SW480 (cell line): ENCODE measurements at places on chromosomes 2 and 18.

GRCh38 chr2:62217970-62218369 is 22.1 kb downstream of the B3GNT2 start:
- no peak for DNase-seq

GRCh38 chr2:99609851-99610381 is 120.1 kb upstream of the REV1 start:
- no peak for DNase-seq

- no peak for DNase-seq
Observed at GRCh38 chr2:3778851-3779495, 75.6 kb downstream of the DCDC2C start.

- DNase-seq = no peak
Observed at GRCh38 chr2:240925568-240926515, 19.7 kb downstream of the CROCC2 start.

GRCh38 chr2:149125031-149125725 is 86.7 kb downstream of the LYPD6B start:
- DNase-seq = no peak

GRCh38 chr2:4192119-4192518 is 488.7 kb downstream of the DCDC2C start:
- no peak for DNase-seq

DNA sequence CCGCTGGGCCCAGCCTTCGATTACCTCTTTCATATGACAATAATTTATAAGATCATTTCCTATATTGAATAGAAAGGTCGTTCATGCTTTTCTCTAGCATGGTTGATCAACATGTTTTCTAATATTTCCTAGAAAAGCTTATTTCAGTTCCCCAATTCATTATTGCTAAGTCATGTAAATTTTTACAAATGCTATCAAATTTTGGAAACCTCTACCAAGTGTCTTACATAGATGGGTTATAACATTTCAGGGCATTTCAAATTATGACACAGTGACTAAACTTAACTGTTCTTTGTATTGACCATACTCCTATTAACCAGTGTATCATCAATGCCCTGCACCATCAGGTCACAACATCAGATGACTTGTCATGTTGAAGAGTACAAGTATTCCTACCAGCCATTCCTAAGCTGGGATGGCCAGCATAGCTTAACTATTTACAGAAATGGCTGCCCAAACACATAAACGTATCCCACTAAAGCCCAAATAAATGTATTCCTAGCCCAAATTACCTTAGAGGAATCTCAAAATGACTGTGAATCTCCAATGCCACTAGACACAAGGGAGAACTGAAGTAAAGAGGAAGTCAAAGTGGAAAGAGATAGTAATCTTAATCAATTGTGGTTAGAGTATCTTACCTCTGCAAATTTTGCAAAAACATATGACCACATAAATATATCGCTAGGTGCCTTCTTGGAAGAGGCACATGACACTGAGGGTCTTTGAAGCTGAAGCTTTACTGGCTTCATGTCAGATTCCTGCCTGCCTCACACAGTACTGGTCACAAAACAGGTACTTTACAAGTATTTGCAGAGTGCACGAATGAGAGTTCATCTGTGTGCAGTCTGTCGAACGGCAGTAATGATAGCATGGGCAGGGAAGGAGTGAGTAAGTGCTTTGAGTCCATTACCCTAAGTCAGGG is 87.3 kb upstream of the TLK1 start:
- DNase-seq = no peak

DNA sequence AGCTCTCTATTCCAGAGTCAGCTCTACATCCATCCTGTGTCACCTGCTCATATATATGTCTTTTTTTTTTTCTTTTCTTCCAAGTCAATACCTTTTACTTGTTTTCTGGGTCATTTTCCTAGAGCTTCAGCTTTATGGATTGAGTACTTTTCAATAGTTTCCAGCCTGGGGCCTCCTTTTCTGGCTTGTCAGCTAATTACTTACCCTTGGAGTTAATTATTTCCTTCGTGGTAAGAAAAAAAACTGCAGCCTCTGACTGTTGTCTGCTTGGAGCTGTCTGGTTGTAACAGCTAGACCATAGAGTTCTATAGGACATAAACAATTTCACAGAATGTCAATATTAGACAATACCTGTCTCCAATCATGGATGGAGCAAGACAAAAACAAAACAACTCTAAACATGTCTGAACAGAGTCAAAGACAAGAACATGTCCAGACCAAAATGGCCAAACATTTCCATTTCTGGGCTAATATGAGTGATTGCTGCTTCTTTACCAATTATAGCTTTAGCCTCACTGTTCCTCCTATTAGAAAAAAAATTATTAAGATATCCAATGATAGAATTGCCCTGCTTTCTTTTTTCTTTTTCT is 643.1 kb downstream of the SLC4A3 start:
- no peak for DNase-seq

- no peak for DNase-seq
Observed at GRCh38 chr2:118047380-118047826, 33.5 kb upstream of the CCDC93 start.

GRCh38 chr2:170969872-170970496 is 40.9 kb downstream of the GORASP2 start:
- DNase-seq = no peak

- no peak for DNase-seq
Observed at GRCh38 chr2:85770786-85771409, 17.1 kb downstream of the ATOH8 start.

GRCh38 chr2:220533485-220533884 is 906.1 kb downstream of the SLC4A3 start:
- DNase-seq = peak; percentile 44

DNA sequence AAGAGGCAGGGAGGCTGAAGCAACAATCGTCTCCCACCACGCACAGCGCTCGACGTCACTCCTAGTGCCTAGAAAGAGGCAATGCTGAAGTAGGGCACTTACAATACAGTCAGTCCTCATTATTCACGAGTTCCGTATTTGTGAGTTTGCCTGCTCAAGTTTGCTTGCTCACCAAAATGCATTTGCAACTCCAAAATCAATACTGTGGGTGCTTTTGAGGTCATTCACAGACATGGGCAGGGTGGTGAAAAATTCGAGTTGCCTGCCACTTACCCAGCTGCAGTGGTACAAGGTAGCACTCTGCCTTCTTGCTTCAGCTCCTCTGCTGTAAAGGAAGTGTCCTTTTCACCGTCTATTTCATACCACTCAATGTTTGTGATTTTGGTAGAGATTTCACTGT is 113.7 kb upstream of the NCK2 start:
- DNase-seq = no peak

DNA sequence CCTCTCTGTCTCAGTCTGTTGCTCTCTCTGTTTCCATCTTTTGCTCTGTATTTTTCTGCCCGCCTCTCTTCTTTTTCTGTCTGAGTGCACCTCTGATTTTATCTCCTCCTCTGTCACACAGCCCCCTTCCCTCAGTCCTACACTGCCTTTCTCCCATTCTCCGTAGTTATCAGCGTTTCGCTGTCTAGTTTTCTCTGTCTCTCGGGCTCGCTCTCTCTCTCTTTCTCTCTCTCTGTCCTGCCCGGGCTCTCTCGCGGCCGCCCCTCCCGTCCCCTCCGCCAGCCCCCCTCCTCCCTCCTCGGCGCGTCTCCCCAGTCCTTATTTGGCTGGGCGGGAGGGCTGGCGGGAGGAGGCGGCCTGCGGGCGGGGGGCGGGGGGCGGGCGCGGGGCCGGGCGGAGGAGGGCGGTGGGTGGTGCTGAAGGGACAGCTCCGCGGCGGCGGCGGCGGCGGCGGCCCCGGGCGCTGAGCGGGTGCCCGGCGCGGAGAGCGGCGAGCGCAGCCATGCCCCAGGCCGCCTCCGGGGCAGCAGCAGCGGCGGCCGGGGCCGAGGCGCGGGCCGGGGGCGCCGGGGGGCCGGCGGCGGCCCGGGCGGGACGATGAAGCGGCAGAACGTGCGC is at the start of gene KCNK3:
Gene KCNK3 (plus strand): TSS at position 444 of the 618 bp plus-strand sequence. CDS start 154 bp downstream, at position 598.
- DNase-seq = no peak

GRCh38 chr18:4251873-4252272 is 203.2 kb downstream of the DLGAP1 start:
- DNase-seq = no peak

- DNase-seq = no peak
Observed at GRCh38 chr2:165586019-165586418, 116.5 kb downstream of the CSRNP3 start.

GRCh38 chr2:105910497-105911238 is 166.0 kb downstream of the NCK2 start:
- DNase-seq = no peak

- no peak for DNase-seq
Observed at GRCh38 chr2:42800981-42801380, 8.6 kb upstream of the HAAO start.

DNA sequence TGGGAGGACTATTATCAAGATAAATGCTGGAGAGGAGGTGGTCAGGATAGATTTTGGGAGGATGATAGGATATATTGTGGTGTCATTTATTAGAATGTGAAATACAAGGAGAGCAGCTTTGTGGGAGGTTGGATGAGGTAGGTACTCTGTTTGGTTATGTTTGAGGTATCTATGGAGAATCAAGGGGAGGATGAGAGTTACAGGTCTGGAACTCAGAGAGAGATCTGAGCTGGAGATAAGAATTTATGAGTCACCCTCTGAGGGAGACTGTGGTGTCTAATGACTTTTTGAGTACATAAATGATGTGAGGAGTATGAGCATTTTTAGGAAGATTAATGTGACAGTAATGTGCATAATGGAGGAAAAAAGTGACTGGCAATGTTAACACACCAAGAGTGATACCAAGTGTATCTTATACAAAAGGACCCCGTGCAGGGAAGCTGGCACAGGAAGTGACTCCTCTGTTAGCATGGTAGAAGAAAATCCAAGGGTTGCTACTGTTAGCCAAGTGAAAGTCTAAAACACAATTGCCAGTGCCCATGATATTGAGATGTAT is 48.2 kb downstream of the CRIM1 start:
- DNase-seq = peak; percentile 67

DNA sequence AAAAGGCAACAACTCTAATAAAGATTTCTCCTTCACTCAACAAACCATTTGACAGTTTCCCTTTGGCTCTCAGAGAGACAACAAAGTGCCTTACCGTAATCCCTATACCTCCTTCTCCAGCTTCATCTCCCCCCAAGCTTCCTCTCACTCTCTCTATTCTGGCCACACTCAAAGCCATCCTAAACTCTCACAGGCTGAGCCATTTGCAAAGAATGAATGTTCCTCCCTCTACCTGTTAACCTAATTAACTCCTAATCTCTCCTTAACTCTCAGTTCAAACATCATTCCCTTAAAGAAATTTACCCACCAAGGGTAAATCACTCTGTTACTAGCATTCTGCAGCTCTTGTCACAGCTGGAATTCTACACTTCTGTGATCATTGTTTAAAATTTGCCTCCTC is 38.2 kb downstream of the GFPT1 start:
- no peak for DNase-seq

GRCh38 chr18:28189400-28190239 is 12.7 kb upstream of the CDH2 start:
- DNase-seq = peak; percentile 13

DNA sequence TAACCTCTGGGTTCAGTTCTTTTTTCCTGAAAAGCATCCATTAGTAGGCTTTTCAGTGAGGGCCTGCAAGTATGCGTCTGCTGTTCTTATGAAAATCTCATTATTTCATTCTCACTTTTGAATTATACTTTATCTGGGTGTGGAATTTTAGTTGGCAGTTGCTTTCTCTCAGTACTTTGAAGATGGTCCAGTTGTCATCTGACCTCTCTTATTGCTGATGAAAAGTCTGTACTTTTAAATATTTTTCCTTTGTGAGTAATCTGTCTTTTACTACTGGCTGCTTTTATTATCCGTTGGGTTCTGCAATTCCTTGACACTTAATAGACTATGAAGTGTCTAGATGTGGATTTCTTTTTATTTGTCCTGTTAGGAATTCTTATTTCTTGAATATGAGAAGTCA is 307.8 kb downstream of the CYP26B1 start:
- DNase-seq = no peak

DNA sequence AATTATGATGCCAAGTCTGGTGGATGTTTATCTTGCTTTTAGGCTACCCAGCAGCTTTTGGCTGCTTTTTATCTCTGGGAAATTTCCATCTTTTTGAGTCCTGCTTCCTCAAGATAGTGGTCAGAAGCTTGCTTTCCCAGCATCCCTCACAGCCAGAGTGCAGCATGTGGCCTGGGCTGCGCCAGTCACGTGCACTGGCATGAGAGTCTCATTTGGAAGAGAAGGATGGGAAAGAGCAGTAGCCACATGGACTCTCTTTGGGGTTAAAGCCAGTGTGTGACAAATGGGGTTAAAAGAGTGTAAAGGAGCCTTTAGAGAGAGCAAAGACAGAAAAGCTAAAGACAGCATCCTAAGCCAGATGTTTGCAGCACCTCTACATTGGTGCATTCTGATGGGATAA is 12.7 kb downstream of the GPR39 start:
- no peak for DNase-seq

DNA sequence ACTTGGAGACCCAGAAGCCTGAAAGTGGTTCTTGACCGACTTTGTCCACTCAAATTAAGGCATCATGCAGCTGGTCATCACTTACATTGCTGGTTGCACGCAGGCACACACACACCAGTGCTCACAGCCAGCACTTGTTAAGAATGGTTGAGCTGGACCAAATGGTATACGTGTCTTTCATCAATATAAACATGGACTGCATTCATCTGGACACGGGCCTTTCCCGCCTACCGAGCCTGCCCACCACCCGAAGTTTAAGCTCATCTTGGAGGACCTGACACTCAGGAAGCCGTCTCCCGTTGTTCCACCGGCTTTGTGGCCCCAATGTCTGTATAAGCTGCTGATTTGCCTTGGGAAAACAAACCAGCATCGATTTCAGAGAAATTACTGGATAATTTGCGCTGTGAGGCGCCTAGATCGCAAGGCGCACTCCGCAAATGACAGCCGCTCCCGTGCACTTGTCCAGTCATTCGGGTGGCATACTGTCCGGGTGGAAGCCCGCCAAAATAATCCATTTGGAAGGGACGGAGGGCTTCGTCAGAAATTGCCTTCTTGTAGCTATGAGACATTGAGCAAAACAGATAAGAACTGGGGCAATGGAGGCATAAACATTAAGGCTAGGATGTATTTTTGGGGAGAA is 40.1 kb upstream of the AKAIN1 start:
- no peak for DNase-seq

DNA sequence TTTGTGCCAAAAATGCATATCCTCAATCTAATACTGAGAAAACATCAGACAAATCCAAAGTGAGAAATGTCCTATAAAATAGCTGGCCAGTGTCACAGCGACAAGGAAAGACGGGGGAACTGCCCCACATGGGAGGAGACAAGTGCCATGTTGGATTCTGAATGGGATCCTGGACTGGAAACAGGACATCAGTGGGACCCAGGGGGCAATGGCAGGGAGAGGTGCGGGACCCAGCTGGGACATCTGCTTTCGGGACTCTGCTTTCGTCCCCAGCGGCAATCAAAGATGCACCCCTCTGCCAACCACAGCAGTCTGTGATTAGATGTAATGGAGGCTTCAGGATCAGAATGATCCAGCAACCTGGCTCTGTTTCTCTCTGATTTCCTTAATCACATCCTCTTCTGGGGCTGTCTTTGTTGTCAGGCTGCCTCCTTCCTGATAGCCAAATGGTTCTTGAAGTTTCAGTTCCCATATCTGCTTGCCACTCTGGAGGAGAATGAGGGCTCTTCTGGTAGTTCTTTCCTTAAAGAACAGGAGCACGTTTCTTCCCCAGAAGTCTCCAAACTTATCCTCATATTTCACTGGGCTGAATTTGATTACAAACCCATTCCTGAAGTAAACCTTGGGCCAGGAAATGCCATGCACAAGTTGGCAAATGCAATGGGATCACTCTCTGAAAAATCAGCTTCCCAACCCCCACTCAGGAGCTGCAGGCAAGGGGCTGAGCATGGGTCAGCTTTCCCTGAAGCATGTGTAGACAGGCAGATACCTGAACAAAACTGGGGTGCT is 13.6 kb upstream of the PROC start:
- no peak for DNase-seq

- no peak for DNase-seq
Observed at GRCh38 chr2:101622210-101623030, 75.1 kb upstream of the MAP4K4 start.

GRCh38 chr18:48698707-48699106 is 159.9 kb downstream of the CTIF start:
- no peak for DNase-seq
